Stimulated activated CD4-positive, alpha-beta T cell treated with anti-CD3 and anti-CD28 coated beads, Interleukin-15, amount 100 ng/mL, for 1 hour (primary cell): ENCODE measurements at places on chromosomes 7 and 10.

DNA sequence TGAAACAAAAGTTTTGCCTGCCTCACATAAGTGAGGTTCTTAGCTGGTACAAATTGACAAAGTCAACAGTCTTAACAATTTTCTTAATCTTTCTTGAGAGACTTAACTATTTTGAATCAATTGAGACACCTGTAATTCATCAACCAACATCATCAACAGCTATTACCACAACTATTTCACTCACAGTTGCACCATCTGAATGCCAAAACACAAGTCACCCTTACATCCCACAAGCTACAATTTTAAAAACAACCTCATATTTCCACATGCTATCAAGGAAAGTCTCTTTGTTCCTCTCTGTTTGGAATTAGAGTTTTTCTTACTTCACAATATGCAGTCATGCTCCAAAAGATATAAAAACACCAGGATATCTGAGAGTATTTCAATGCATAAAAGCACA is 4.9 kb downstream of the SMURF1 start:
- no peak for DNase-seq

- no peak for DNase-seq
Measured at GRCh38 chr10:8221451-8221850, 167.0 kb downstream of the GATA3 start.

GRCh38 chr7:129914536-129915272 is 38.1 kb downstream of the UBE2H start:
- DNase-seq, result no peak

GRCh38 chr10:110241407-110241806 is 34.0 kb downstream of the MXI1 start:
- no peak for DNase-seq

- no peak for DNase-seq
Measured at GRCh38 chr10:26733750-26734568, 36.5 kb downstream of the PDSS1 start.

GRCh38 chr7:34315032-34315431 is 343.0 kb upstream of the NPSR1 start:
- no peak for DNase-seq
